Fibroblast of skin of left quadriceps (primary cell): ENCODE measurements at places on chromosomes 2 and 18.

- peak; percentile 54 for DNase-seq
These were observed 26.1 kb upstream of the SETBP1 start for GRCh38 chr18:44654573-44654972.

GRCh38 chr18:32391126-32391525 lies 79.6 kb downstream of the GAREM1 start:
- DNase-seq = no peak

- DNase-seq = no peak
These were observed 823 bp downstream of the PARD3B start for GRCh38 chr2:204545861-204546735.

- no peak for DNase-seq
These were observed 228.0 kb downstream of the CALCRL start for GRCh38 chr2:187220071-187220470.

- no peak for DNase-seq
These were observed 187.7 kb downstream of the IRS1 start for GRCh38 chr2:226611944-226612318.

GRCh38 chr2:54639609-54640008 lies 83.9 kb upstream of the EML6 start:
- no peak for DNase-seq

DNA sequence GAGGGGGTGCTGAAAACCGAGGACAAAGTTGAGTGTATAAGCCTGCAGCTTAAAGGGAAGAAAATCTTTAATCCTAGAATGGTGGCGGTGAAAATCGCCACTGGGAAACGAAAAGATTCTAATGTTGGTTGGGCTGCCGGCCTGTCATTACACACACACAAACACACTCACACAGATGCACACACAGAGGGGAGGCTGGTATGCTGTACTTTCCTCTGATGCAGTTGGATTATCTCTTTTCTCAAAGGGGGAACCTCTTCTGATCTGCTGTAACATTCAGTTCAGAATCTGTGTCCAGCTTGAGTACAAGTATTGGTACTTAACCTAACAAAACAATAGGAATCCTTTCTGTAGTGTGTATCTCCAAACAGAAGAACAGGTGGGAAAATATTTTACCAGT lies 39.0 kb downstream of the ANXA4 start:
- no peak for DNase-seq

DNA sequence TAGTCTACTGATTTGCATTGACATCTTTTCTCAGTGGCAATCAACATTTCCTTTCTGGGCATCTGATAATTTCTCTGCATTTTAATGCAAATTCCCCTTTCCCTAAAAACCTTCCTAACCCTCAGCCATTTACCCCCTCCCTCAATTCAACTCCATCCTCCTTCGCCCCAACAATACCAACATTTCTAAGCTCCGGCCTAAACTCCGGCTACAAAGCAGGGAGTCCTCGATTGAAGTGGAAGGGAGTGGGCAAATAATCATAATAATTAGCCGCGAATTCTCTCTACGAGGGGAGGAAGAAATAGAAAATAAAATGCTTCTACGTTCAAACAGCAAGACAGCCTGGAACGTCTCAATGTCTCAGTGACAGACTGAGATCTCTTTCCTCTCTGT lies 4.6 kb downstream of the BCL11A start:
- no peak for DNase-seq

DNA sequence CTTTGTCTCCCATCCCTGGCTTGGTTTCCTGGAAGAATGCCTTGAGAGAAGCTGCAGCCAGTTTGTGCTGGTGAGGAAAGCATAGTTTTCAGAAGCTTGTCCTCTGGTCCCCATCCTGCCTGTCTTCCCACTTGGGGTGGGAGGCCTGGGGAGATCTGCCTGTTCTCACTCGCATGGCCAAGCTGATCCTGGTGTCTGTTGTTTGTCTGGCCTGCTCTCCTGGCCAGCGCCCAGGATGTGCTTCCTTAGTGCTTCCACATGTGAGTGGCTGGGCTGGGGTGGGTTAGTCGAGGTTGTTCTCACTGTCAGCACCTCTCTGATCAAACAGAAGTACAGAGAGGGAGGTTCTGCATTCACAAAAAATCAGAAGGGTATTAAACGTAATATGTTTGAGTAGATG lies 49.5 kb downstream of the PTPRM start:
- peak; percentile 55 for DNase-seq

- no peak for DNase-seq
These were observed 118.9 kb upstream of the POU3F3 start for GRCh38 chr2:104734937-104735586.

GRCh38 chr2:216694082-216694825 lies 1.1 kb downstream of the IGFBP5 start:
- DNase-seq = no peak
